ENCODE measurements at places on chromosomes 4 and X.

DNA sequence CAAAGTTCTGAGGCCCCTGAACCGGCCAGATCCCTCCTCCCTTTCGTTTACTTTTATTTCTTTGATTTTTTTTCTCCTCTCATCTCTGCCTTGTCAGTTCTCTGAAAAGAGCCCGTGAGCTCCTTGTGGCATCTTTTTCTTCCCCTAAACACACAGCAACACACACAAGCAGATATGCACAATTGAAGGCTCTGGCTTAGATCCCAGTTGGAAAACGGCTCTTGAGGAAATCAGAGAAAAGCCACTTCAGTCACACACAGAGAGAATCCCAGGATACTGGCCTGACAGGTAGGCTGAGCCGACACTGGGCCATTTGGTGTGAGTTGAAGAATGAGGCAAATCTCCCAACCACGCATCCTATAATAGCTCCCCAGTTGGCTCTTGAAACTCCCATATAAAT is 12.9 kb downstream of the DIPK2B start:
- DNase-seq = no peak

- DNase-seq = no peak
Measured at GRCh38 chrX:31223817-31224216, 152.0 kb upstream of the FTHL17 start.

DNA sequence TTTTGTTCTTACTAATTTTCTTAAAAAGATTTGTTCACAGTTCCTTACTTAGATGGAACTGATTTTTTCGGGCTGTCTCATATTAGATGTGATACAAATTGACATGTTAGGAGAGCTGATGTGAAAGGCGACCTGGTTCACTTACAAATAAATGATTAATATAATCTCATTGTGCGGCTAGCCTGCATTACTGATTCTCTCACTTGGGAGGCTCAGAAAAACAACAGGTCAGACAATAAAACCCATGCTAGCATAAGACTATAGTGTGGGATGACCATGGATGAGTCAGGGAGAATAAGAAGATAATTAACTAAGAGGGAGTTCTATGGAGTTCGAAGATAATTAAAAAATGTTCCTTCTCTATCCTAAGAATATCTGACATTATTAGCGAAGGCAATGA is 40.8 kb downstream of the RTL9 start:
- no peak for DNase-seq

DNA sequence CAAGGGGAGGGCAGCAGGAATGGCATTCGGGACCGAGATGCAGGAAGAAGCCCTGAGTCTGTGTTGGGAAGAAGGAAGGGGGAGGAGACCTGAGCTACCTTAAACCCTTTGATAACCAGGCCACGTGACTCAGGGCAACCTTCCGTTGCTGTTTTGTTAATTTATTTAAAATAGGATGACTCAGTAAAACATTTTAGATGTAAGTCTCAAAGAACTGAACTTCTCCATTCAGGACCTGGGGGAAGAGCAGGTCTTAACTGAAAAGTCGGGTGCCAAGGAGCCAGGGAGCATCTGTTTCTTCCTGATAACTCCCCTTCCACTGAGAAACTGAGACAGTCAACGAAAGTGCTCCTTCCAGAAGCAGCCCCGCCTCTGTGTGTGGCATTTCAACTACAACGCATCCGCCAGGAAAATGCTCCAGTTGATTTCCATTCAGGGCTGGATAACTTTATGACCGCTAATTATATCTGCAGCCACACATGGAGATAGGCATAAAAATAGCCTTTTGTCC is 88.0 kb downstream of the IRF2 start:
- no peak for DNase-seq

DNA sequence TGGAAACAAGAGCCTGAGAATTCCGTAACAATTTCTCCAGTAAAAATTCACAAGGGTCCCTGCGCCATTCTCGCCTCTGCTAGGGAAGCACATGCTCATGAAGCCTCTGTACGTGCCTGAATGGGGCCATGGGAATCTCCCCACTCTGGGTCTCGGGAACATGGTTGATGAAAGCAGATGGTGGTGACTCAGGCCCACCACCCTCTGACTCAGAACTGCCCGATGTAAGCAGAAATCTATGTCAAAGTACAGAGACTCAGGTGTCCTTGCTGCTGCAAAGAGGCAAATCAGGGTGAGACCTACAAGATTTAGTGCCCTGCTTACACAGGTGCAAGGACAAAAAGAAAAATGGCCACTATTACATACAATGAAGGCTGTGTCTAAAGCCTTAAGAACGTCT is 65.0 kb downstream of the SCD5 start:
- no peak for DNase-seq

DNA sequence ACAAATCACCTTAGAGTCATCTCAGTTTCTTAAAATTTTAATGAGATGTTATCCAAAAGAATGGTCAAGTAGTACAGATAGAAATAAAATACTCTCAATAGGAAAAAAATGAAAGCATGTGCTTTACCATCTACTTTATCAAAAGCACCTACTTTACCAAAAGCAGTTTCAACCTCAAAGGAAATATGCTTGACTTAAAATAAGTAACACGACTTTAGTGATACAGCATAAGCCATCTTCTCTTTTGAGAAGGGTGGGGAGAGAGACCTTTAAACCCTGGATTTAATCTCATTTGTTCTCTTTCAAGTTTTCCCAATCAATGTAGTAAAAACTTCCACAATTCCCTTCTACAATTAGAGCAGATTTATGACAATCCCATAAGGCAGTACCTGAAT is 26.5 kb downstream of the OTUD4 start:
- DNase-seq = no peak

DNA sequence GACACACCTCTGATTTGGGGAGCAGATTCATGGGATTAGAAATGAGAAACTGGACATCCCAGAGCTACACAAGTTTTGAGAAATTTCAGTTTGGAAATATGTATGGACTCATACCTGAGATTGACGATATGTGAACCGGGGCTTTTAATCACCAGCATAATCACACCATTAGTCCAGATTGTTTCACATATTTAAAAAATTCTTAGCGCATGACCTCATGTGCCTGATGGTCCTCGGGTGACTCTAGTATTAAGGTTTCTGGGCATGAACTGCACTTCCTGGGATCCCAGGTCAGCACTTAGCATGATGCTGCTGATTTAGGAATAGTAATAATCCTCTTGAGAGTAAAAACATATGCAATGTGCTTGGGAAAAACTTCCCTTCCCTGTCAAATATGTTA is 91.9 kb upstream of the BCOR start:
- DNase-seq = no peak

Data from prostate gland (tissue), 2 donors.